ENCODE measurements at places on chromosomes 16 and 17.

GRCh38 chr17:67058036-67058435 is 13.7 kb downstream of the CACNG1 start:
- no peak for DNase-seq

DNA sequence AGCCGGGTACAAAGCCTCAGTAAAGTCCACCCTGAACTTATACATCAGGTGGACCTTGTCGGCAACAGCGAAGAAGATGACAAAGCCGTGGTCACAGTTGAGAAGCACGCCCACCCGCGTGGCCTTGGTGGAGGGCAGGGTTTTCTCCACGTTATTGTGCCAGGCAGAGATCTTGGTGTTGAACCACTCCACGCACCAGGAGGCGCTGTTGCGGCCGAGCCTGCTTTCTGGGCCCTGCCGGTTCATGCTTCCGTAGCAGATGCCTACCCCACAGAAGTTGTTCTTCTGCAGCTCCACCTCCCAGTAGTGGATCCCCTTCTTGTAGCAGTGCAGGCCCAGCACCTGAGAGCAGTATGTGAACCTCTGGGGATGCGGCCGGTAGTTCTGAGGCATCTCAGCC is 22.1 kb downstream of the TRIM25 start:
- DNase-seq: peak; percentile 63

GRCh38 chr16:5041600-5042133 is 7.9 kb upstream of the NAGPA start:
- no peak for DNase-seq

- no peak for DNase-seq
These were observed 33.5 kb upstream of the SLC6A2 start for GRCh38 chr16:55622272-55622671.

GRCh38 chr17:57455063-57455914 is 199.0 kb downstream of the MSI2 start:
- DNase-seq: no peak

DNA sequence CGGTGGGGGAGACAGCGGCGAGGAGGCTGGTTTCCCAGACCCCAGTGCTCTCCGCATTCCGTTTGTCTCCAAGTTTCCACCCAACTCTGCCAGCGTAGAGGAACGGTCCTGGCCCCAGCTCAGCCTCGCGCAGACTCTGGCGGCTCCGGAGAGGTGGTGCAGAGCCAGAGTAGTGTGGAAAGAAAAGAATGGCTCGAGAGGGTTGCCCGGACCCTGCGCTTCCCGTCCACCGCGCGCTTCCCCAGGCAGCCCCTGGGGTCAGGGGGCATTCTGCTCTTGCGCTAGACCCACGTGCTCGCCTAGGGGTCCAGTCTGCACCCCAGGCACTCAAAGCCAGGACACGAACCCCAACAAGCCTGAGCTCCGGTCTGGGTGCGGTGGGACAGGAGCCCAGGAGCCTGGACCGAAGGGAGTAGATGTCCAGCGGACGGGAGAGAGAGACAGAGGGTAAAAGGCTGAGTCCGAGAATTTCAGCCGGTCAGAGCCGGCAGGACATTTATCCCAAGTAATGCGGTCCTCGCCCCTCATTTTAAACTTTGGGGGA is 3.8 kb downstream of the PMP22 start:
- peak; percentile 75 for DNase-seq

DNA sequence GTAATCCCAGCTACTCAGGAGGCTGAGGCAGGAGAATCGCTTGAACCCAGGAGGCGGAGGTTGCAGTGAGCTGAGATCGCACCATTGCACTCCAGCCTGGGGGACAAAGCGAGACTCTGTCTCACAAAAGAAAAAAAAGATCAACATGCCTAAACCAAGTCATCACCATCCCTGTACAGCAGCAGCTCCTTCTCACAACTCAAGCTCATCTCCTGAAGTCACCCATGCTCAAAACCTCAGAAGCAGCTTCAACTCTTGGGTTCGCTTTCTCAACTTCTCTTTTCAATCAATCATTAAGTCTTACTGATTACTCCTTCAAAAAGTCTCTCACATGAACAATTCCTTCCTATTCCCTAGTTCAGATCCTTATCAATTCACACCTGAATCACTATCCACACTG is 31.3 kb downstream of the PHLPP2 start:
- DNase-seq: no peak

GRCh38 chr16:58154345-58154744 is 25.2 kb upstream of the CFAP20 start:
- DNase-seq: no peak

DNA sequence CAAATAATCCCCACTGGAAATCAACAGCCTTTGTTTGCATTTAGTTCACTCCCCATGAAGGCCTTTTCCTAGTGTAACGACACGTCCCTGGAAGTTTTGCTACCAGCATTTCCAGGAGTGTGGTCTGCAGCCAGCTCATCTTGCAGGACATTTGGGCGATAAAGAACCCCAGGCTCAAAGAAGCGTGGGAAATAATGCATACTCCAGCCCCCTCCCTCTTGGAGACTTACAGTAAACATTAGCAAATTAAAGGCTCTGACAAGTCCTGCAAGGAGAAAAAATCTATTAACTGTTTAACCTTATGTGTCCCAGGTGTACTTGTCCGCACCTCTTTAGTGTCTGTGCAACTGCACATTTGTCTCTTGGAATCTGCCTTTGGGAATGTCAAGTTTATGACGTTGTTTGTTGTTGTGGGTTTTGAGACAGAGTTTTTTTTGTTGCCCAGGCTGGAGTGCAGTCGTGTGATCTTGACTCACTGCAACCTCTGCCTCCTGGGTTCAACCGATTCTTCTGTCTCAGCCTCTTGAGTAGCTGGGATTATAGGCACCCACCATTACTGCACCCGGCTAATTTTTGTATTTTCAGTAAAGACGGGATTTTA is 131.1 kb downstream of the ABCC1 start:
- DNase-seq: no peak

DNA sequence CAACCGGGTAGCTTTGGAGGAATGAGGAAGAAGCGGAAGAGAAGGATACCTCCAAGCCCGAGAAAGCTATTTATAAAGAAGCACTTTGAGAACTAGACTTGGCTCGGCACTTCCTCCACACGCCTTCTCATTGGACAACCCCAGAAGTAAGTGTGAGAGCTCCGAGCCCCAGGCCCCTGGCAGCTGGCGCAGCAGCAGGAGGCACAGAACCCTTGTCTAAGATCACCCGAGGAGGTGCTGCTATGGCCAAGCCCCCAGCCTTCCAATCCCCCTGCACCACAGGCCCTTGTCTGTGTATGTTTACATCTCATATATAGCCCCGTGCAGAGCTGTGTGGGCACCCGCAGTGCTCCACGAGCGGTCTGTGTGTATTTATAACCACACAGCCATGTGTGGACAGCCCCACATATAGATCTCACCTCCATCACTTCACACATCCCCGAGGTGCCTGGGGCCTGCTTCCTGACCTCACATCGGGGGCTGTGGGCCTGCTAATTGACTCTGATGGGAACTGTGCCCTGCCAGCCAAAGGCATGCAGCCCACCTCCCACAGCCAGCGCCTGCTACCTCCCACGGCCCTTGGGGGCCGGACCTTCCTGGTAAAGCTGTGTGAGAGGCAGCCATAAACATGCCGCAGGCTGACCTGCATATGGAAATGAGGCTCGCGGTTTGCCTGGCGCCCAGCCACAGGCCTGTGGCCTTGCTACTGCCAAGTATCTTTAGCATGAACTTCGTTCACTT is 96.1 kb downstream of the C17orf67 start:
- no peak for DNase-seq

DNA sequence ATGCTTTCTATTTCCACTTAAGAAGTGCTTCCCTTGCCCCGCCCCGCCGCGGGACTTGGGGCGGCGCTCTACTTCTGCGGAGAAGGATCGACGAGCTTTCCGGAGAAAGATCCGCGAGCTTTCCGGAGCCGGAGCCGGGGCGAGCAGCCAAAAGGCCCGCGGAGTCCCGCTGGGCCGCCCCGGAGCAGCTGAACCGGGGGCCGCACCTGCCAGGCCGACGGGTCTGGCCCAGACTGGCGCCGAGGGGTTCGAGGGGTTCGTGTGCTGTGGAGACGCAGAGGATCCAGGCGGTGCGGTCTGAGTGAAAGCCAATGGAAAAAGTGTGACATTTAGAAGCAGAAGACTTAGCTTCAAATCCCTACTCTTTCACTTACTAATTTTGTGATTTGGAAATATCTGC is 50.8 kb downstream of the TBC1D26 start:
- DNase-seq: peak; percentile 82

DNA sequence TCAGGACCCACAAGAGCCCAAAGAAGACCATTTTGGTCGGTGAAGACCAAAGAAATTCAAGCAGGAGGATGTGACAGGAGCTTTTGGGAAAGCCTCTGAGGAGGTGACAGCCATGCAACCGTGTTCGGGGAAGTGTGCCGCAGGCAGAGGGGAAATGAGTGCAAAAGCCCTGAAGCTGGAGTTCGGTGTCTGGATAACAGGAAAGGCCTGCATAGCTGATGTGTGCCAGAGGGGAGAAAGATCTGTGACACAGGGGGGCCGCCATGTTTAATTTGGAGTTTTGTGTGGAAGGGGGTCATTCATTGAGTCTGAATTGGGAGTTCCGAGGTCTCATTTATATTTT is 870 bp upstream of the ZC3H7A start:
- DNase-seq: no peak

DNA sequence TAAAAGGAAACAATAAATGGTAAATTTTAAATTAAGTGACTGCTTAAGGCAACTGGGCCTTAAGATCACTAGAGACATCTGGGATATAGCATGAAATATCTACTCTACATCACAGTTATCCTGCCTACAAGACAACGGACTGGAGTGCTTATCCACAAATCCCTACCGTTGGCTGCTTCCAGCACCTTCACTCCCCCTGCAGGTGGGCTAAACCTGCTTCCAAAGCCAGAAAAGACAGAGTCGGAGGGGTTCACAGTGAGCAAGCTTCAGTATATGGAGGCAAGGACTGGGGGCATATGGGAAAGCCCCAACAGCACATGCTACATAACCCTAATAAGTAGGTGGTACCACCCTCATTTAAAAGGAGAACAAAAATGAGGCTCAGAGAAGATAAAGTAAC is 45.3 kb downstream of the GRIN2A start:
- no peak for DNase-seq

DNA sequence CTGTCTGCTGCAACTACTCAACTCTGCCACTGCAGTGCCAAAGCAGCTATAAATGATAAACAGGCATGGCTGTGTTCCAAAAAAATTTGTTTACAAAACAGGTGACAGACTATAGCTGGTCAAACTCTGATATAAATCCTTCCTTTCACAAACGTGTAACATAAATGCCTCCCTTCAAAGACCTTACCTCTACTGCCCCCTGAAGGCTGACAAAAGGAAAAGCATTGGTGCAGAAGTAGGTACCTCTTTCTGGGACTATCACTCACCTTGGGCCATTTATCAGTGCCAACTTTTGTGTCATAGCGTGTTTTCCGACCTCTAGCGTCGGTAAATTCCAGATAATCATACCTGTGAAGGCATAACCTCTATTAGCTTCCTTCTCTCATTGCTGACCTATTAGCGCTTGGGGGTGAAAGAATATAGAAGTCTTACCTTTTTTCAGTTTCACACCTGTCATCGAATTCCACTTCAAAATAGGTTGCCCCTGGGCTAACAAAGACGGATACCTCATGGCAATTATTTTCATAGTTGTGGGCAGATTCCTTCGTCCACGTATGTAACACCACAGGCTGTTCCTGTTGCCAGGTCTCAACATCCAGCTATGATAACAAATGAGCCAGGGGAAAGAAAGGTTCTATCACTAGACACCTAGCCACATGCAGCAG is 67.9 kb downstream of the ZZEF1 start:
- DNase-seq: no peak

DNA sequence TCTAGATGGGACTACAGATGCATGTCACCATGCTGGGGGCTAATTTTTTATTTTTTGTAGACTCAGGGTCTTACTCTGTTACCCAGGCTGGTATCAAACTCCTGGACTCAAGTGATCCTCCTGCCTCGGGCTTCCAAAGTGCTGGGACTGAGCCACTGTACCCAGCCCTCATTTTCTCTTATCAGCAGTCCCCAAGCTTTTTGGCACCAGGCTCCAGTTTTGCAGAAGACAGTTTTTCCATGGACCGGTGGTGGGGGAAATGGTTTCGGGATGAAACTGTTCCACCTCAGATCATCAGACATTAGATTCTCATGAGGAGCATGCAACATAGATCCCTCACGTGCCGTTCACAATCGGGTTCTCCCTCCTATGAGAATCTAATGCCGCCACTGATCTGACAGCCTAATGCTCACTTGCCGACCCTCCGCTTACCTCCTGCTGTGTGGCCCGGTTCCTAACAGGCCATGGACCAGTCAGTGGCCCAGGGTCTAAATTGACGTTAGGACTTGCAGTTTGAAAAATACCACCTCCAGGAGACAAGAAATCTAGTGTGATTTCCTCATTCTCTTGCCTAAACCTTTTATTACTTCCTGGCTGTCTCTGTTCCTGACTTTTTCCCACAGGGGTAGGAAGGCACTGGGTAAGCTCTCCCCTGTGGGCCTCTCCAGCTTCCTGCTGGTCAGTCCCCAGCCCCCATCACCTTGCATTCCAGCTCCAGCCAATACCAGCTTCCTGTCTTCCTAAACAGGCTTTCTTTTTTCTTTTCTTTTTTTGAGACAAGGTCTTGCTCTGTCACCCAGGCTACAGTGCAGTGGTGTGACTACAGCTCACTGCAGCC is 9.3 kb upstream of the CNP start:
- DNase-seq: no peak

- no peak for DNase-seq
These were observed 8.5 kb downstream of the KIF19 start for GRCh38 chr17:74334393-74335039.

GRCh38 chr17:58280480-58281217 is at the start of gene MPO:
MPO (minus strand) TSS chr17:58280935; CDS start chr17:58280758, 177 bp downstream.
- DNase-seq: no peak

- DNase-seq: no peak
These were observed 35.7 kb upstream of the C16orf78 start for GRCh38 chr16:49337814-49338350.

DNA sequence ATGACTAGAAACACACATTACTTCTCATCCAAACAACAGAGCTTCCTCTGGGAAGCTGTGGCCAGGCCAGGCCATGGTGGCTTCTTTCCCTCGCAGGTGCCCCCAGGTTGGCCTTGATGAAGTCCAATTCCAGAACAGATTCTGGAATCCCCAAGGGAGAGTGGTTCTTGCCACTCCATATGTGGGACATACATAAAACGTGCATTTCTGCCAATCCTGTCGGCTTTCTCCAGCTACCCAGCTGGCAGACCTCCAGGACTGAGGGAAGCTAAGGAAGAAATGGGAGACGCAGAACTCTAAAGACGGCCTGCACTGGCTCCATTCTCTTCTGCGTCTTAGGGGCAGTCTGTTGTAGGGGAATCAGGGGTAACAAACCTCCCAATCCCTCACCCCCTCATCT is 219.2 kb upstream of the CDH5 start:
- no peak for DNase-seq

- DNase-seq: peak; percentile 25
These were observed 8.4 kb upstream of the LGALS3BP start for GRCh38 chr17:78988152-78988551.
